NCI-H1092 (cell line): ENCODE measurements at places on chromosomes 7 and 10.

DNA sequence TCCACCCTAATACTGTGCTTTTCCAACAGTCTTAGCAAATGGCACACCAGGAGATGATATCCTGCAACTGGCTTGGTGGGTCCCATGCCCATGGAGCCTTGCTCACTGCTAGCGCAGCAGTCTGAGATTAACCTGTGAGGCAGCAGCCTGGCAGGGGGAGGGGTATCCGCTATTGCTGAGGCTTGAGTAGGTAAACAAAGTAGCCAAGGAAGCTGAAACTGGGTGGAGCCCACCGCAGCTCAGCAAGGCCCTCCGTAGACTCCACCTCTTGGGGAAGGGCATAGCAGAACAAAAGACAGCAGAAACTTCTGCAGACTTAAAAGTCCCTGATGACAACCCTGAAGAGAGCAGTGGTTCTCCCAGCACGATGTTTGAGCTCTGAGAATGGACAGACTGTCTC, 399.0 kb downstream of the CCSER2 start:
- no peak for DNase-seq

GRCh38 chr7:137942484-137943115, 59.3 kb downstream of the CREB3L2 start:
- no peak for DNase-seq

DNA sequence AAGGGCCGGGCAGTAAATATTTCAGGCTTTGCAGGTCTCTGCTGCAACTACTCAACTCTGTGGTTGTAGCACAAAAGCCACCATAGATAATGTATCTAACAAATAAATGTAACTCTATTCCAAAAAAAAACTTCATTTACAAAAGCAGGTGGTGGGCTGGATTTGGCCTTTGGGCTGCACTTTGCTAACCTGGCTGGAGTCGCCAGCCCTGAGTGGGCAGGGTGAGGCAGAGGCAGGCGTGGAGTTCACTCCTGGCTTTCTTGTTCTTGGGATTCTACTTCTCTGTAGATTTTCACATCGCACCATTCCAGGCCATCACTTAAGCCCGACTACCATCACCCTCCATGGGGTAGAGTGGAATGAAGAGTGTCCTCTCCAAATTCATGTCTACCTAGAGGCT, 367.6 kb upstream of the MGMT start:
- DNase-seq: no peak

DNA sequence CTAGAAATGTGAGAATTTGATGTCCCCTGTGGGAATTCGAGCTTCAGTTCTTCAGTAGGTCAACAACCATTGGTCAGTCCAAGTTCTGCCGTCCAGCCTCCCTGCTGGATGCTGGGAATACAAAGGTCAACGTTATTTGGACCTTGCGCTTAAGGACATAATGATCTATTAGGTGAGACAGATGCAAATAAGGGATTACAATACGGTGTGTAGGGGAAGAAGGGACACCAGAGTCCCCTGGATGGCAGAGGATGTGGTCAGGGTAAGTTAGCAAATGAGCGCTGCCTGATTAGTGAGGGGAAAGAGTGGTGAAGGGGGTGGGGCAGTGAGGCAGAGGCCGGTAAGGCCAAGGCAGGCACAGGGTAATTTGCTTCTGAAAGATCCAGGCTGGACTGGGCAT, 16.2 kb downstream of the CCNY start:
- DNase-seq: no peak

DNA sequence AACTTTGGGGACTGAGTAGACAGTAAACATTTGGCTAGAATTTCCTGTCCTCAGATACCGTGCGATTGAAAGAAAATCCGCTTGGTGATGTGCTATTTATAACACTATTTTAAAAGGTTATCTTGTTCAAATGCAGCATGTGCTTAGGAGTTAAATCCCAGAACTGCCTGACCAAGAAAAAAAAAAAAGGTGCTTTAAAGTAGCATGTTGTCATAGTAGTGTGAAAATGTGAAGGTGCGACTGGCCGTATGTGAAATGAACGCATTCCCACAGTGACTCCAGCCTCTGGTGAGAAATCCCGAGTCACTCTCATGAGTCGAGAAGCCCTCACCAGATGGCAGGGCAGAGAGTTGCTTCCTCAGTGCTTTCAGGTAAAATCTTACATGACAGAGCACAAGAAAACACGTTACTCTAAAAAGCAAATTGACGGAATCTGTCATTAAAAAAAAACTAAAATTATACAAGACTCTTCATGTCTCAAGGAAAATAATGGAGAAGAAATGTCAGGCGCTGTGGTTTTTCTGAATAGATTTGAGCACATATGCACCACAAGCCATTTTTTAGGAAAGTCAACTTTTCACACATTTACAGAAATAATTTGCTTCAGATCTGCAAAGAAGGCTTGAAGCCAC, 18.4 kb upstream of the KLF6 start:
- DNase-seq: no peak

- DNase-seq: no peak
Measured at GRCh38 chr10:89255793-89256192, 4.2 kb upstream of the LIPA start.

DNA sequence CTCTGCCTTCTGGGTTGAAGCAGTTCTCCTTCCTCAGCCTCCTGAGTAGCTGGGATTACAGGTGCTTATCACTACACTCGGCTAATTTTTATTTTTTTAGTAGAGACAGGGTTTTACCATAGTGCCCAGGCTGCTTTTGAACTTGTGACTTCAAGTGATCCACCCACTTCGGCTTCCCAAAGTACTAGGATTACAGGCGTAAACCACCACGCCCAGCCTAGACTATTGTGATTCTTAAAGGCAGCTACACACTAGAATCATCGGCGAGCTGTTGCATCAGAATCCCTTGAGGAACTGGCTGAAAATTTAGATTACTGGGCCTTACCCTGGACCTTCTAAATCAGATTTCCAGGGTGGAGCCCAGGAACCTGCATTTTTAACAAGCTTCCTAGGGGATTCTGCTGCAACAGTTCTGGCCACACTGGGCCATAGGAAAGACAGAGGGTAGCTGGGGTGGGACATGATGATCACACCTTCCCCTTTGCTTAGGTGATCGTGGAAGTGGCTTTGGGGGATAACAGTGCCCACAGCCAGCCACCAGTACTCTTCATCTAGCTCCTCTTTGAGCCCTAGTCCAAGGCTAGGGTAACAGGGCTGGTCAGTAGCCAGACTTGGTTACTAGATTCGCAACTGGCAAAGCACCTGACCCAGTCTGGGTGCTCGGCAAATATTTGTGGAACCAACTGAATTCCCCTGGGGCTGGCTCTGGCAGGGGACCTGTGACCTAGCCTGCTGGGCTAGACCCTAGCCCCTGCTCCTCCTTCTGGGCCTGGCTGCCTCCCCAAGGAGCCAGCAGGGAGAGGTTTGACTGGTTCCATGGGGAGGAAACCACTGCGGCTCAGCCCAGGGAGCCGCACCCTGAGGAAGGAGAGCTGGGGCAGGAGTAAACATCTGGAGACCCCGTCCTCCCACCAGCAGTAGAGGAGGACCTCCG, 67.1 kb upstream of the DUSP5 start:
- no peak for DNase-seq

- no peak for DNase-seq
Measured at GRCh38 chr10:72663971-72664370, 28.0 kb upstream of the MCU start.

- no peak for DNase-seq
Measured at GRCh38 chr7:121761399-121761798, 111.6 kb upstream of the PTPRZ1 start.

DNA sequence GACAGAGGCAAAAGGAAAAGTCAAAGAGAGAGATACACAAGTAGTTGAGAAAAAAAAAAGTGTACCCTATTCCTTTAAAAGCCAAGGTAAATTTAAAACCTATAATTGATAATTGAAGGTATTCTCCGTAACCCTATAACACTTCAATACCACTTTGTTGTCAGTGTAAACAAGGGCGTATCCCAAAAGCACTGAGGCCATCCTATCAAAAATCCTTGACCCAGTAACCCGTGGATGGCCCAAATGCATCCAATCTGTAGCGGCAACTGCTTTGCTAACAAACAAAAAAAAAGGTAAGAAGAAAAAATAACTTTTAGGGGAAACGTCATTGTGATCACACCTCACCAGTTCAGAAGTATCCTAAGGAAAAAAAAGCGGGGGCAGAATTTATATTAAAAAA, 5.1 kb upstream of the NAPEPLD start:
- DNase-seq: no peak

DNA sequence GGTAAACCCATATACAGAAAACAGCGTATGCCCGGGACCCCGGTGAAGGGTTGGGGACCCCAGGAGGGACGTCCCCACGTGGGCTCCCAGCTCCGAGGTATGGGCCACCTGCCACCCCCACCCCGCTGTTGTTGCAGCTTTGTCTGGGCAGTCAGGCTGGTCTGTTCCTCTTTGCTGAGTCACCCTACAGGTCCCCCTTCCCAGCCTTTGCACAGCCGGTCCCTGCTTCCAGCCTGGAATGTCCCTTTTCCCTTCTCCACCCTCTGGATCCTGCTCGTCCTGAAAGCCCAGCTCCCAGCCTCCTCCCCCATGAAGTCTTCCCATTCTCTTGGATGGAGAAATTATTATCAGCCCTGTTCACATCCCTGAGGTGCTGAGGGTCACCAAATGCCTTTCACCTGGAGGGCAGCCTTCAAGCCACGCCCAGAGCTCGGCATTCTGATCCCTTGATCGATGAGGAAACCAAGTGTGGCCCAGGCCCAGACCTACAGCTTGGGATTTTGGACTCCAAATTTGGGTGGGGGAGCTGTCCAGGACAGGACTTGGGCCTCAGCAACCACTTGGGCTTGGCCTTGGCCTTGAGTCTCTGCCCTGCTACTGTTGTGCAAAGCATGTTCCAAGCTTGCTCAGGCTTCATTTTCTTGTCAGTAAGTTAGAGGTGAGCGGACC, 2.6 kb downstream of the CLDN4 start:
- no peak for DNase-seq

DNA sequence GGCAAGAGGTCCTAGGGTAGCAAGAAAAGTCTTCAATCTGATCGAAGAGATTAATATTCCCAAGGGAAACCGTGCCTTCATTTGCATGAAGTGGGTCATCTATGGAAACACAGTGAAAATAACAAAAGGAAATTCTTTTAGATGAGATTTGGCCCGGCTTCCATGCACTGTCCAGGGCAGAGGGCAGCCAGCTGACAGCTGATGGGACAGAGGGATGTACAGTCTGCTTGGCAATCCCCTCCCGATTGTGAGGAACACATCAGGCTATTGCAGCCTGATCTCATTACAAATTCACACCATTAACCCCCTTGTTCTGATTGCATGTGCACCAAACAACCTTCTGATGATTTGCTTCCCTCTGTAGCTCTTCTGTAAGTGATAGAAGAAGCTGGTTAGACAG, 105.3 kb downstream of the FRMD4A start:
- no peak for DNase-seq

- no peak for DNase-seq
Measured at GRCh38 chr7:124996778-124997177, 67.2 kb upstream of the POT1 start.

GRCh38 chr7:89182116-89182515, 386.6 kb upstream of the TEX47 start:
- DNase-seq: no peak

DNA sequence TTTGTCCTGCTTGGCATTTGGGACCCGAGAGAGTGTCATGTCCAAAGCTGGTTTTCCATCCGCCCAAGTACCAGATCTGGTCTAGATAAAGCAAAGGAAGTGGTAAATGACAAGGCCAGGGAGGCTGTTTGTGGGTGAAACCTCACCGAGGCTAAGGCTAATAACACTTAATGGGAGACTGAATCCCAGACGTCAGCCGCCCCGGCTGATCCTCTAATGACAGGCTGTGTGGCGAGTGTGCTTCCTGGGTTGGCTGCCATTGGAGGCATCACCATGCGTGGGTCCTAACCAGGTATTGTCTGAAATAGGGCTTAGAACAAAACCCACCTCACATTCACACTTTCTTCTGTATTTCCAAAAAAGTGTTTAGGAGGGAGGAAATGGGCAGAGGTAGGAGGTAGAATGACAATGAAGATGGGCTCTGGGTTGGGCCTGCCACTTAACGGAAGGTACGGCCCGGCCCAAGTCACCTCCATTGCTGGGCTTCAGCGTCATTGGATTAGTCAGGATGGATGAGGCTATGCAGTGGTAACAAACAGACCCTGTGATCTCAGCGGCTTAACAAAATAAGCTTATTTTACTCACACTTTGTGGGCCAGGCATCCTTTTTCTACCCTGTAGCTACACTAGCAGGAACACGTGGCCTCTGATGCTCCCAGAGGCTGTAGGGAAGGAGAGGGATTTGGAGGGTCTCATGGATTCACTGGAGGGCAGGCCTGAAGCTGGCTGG, 59.7 kb downstream of the PROSER2 start:
- no peak for DNase-seq

GRCh38 chr7:123533929-123534382, 439 bp downstream of the IQUB start:
- DNase-seq: no peak

- DNase-seq: peak; percentile 71
Measured at GRCh38 chr10:58267713-58268453, at the start of gene IPMK. Gene IPMK (minus strand): TSS chr10:58267894. CDS start chr10:58267611, 283 bp downstream.

- DNase-seq: no peak
Measured at GRCh38 chr10:132850896-132851295, 64.9 kb upstream of the NKX6-2 start.

DNA sequence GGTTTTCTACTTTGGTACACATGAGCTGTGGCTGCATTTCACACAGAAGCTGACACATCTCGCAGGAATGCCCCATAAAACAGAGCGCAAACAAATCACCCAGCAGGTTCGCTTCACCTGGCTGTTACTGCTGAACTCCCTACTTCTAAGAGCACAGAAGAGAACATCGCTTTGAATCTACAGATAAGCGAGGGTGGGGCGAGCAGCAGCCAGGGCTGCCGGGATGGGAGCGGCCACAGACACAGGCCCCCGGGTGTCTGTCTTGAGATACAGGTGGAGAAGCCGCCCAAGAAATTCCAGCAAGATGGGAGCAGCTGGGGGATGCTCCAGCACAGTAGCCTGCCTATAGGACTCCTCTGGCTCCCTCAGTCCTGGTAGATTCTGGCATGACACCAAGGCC, 27.4 kb downstream of the OGDHL start:
- no peak for DNase-seq

- no peak for DNase-seq
Measured at GRCh38 chr7:129052441-129052840, 2.5 kb downstream of the TNPO3 start.

GRCh38 chr7:34057956-34058355, 152.6 kb downstream of the BMPER start:
- DNase-seq: no peak

DNA sequence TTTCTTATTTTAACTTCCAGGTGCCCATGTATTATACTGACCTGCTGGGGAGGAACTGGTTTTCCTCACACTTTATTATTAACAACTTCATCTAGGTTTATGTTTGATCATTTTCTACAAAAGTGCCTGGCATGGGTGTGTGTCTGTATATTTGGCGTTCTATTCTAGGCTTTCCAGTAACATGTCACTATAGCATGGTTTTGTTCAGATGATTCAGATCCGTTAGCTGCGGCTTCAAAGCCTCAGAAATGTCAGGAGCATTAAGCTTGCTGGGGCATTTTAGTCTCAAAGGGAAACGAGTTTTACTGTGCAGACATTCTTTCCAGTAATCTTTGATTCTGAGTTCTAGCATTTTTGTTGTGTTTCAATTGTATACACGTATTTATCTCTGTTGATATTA, 2.3 kb downstream of the INPP5A start:
- DNase-seq: no peak

- DNase-seq: no peak
Measured at GRCh38 chr10:69749178-69750010, 52.3 kb upstream of the COL13A1 start.

GRCh38 chr7:106717955-106718871, 57.3 kb upstream of the CCDC71L start:
- no peak for DNase-seq
